Stimulated activated CD8-positive, alpha-beta memory T cell treated with anti-CD3 and anti-CD28 coated beads, Interleukin-4, amount 100 ng/mL, for 4 hours (primary cell): ENCODE measurements at places on chromosomes 16 and 17.

- DNase-seq = no peak
Observed at GRCh38 chr16:2159175-2159838, 3.7 kb downstream of the TRAF7 start.

GRCh38 chr17:75130632-75131277, 787 bp downstream of the NT5C start:
- no peak for DNase-seq

DNA sequence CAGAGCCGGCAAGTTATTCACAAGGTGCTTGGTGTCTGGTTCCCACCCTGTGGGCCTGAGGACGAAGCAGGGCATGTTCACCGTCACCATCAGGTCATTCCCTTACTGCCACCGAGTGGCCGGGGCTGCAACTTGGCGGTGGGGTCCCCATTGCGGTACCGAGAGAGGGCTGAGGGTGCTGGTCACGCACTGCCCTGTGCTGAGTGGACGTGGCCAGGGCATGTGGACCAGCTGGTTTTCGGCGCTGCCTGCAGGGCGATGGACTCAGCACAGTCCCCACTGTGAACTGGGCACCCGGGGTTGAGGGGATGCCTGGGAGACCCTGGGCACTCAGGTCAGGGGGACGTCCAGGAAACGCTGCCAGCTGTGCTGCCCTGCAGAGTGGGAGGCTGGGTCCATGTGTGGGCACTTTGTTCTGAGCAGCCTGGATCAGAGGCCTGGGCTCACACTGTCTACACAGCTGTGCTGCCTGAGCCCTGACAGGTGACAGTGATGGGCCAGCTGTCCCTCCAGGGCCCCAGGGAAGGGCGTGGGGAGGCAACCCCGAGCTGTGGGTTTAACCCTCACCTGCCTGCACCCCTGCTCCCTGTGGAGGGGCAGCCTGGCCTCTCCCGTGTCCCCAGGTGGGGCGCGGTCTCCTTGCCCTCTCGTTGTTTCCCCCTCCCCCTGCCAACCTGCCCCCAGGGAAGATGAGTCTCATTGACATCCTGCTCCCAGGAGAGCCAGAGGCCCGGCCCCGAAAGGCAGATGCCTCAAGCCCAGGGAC, 39.3 kb upstream of the GNG13 start:
- no peak for DNase-seq

DNA sequence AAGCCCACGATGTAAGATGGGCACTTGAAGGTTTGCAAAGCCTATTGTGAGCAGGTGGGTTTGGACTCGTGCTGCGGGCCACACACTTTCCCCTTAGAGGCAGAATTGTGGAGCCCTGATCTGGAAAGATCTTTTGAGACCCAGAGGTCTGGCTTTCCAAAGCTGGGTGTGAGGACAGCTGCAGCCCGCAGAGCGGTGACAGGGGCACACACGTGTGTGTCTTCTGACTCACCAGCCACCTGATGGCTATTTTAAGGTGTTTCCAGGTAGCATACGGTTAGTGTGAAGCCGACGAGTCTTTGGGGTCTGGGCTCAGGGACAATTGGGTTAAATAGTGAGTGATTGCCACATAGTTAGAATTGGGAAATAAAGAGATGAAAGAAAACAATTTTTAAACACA, 108.9 kb upstream of the GSE1 start:
- no peak for DNase-seq

GRCh38 chr16:57533431-57534336, 2.7 kb downstream of the CCDC102A start:
- DNase-seq = no peak

- no peak for DNase-seq
Observed at GRCh38 chr16:85616607-85617321, 3.6 kb downstream of the GSE1 start.

- DNase-seq = peak; percentile 6
Observed at GRCh38 chr17:60601447-60602384, 1.7 kb downstream of the PPM1D start.

- DNase-seq = no peak
Observed at GRCh38 chr16:59688006-59688405, 953.9 kb upstream of the GOT2 start.

DNA sequence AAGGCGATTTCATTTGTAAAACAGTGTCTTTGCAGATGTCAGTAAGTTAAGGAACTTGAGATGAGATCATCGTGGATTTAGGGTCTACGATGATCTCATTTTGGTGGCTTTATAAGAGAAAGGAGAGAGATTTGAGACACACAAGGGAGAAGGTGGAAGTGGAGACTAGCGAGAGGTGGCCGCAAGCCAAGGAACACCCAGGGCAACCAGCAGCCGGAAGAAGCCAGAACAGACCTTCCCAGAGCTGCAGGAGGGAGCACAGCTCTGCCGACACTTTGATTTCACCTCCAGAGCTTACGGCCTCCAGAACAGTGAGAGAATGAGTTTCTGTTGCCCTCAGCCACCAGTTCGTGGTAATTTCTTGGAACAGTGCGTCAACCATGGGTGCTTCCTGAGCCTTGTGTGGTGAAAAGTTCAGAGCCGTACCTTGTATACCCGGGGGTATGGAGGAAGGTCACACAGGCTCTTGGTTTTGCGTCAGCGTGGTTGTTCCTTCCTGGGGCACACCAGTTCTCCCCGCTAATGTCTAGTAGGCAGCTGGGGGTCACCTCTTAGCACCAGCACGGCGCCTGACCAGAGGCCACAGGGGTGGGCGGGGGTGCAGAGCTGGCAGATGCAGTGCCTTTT, 12.9 kb upstream of the SEC14L1 start:
- DNase-seq = peak; percentile 33

- DNase-seq = no peak
Observed at GRCh38 chr16:3028716-3029319, 5.0 kb downstream of the THOC6 start.

- no peak for DNase-seq
Observed at GRCh38 chr16:81568749-81569087, 124.1 kb downstream of the CMIP start.

DNA sequence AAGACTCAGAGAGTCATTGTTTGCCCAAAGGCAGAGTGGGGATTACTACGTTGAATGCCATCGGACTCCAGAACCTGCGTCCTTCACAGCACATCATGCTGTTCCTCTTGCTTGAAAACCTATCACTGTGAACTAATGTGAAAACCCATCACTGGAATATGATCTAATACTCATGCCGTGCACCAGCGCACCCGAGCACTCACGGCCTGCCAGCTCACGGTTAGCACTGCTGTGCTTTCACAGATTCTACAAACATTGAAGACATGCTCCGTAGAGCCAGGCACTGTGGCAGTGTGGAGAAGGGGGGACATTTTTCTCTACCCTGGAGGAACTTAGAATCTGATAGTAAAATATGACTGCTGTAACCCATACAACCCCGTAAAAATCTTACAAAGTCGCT, 350.4 kb downstream of the C16orf95 start:
- DNase-seq = no peak

- DNase-seq = no peak
Observed at GRCh38 chr16:79451196-79451816, 149.2 kb downstream of the MAF start.

DNA sequence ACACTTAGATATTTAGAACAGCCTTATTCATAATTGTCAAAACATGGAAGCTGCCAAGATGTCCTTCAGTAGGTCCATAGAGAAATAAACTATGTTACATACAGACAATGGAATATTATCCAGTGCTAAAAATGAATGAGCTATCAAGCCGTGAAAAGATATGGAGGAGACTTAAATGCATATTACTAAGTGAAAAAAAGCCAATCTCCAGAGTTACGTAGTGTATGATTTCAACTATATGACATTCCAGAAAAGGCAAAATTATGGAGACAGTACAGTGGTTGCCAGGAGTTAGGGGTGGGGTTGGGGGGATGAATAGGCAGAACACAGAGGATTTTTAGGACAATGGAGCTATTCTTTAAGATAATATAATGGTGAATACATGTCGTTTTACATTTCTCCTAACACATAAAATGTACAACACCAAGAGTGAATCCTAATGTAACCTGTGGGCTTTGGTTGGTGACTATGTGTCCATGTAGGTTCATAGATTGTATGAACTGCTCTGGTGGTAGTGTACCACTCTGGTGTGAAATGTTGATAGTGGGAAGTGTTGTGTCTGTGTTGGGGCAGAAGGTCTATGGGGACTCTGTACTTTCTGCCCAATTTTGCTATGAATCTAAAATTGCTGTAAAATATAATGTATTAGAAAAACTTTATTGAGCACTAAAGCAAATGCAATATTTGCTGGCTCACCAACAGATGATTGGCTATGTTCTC, 122.6 kb downstream of the USP22 start:
- DNase-seq = no peak

GRCh38 chr17:9763643-9764042, 27.7 kb downstream of the DHRS7C start:
- no peak for DNase-seq

DNA sequence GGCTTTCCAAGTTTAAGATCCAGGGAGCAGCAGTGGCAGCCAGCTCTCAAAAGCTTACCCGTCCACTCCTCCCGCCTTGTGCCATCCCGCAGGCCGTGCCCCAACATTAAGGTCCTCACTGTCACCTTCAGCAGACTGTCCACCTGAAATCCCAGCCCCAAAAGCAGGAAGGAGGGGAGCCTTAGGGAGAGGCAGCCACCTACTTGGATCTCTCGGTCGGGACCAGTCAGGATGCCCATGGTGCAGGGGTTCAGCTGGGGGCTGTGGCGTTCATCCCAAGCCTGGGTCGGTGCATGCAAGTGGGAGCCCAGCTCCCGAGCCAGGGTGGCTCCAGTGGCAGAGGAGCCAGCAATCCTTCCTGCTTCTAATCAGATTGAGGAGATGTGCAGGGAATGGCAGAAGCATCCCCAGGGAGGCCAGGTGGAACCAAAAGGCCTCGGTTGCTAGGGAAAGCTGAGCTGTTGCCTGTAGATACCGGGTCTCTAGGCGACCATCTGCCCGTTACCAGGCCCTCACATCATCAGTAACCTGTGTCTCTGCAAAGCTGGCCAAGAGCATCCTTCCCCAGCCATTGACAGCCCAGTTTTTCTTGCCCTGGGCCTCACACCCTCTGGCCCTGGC, 24.6 kb downstream of the CNGB1 start:
- DNase-seq = no peak

DNA sequence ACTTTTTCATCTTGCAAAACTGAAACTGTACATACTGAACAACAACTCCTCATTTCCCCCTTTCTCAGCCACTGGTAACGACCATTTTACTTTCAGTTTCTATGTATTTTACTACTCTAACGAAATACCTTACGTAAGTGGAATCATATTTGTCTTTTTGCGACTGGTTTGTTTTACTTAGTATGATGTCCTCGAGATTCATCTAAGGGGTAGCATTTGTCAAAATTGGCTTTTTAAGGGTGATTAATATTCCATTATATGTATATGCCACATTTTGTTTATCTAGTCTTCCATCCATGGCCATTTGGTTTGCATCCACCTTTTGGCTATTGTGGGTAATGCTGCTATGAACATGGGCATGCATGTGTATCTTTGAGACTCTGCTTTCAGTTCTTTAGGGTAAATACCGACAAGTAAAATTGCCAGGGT, 10.4 kb downstream of the KPNB1 start:
- no peak for DNase-seq

- DNase-seq = no peak
Observed at GRCh38 chr17:75087558-75088453, at the start of gene SLC16A5. Gene SLC16A5, plus strand, starts transcription at chr17:75087954. Its CDS starts 5,683 bp downstream, at chr17:75093637.

GRCh38 chr16:86085161-86085611, 186.2 kb downstream of the IRF8 start:
- DNase-seq = no peak

DNA sequence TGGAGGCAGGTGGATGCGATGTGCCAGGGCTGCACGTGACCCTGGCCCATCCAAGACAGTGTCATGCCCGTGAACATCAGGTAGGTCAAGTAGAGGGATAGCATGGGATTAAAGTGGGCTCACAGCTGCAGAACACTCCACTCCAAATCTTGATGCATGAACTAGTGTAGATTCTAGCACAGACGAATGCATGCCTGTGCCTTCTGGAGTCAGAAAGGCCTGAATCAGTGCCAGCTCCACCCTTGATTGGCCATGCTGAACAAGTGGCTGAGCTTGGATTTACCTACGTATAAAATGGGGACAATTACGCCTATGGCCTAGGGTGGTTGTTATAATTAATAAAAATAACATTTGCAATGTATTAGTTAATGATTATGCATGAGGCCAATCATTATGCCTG, 10.6 kb downstream of the IRX3 start:
- DNase-seq = no peak

GRCh38 chr17:8153525-8153956, 1.3 kb upstream of the PER1 start:
- no peak for DNase-seq

GRCh38 chr16:30741461-30741914, 6.7 kb upstream of the PHKG2 start:
- DNase-seq = no peak

- DNase-seq = no peak
Observed at GRCh38 chr17:17648762-17649161, 32.5 kb upstream of the RAI1 start.

DNA sequence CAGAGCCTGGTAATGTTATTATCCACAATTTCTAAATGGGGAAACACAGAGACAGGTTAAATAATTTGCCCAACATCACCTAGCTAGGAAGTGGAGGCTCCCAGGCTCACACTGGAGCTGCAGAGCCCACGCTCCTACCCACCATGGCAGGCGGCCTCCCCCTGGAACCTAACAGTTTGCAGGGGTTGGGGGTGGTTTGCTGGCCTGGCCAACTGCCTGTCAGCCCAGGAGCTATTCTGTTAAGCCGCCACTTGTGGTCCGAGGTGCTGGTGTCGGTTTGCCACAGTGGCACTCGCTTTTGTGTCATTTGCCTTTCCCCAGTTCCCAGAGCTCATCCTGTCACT, 3.6 kb downstream of the PRCD start:
- no peak for DNase-seq

DNA sequence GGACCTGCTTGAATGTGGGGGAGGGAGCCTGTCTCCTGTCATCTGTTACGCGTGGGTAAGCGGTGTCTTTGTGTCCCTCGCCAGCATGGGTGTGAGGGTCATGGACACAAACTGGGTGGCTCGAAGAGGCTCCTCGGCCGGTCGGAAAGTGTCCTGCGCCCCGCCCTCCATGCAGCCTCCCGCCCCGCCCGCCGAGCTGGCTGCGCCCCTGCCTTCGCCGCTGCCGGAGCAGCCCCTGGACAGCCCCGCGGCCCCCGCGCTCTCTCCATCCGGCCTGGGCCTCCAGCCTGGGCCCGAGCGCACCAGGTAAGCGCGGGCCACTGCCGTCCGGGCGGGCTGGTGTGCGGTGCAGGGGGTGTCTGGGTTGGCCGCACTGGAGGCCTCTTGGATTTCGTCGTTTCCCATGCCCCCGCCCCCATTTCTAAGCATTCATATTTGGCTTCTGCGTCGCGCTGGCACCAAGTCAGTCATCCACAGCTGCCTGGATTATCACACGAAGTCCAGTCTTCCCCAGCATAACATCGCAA, 43.8 kb downstream of the ELAC2 start:
- no peak for DNase-seq

DNA sequence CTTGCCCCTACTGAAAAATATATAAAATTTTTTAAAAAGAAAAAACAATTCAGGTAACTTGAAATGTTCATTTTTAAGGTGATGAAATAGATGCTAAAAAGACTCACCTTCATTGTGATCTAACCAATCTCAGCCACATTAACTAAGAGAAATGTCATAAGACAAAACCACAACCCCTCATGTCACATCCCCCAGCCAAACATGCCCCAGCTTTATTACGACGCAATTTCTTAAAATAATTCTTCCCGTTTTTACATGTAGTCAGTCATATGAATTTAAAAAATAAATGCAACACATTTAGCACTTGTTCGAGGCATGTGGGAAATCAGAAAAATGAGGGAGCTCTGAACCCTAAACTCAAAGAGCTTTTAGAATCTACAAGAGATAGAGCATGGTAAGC, 9.5 kb downstream of the AMFR start:
- DNase-seq = no peak

- no peak for DNase-seq
Observed at GRCh38 chr17:12463102-12463501, 202.6 kb upstream of the MYOCD start.

GRCh38 chr17:27800522-27800921, at the start of gene NOS2:
Gene NOS2, minus strand, starts transcription at chr17:27800529. Its CDS starts 1,720 bp downstream, at chr17:27798809.
- no peak for DNase-seq
